Liver (tissue), 10 donors: ENCODE measurements at places on chromosomes 11 and 22. TPM values are rescaled to one million over a fixed set of nuclear protein-coding genes. Genes with fewer than 3 reads are reported as not detected.

DNA sequence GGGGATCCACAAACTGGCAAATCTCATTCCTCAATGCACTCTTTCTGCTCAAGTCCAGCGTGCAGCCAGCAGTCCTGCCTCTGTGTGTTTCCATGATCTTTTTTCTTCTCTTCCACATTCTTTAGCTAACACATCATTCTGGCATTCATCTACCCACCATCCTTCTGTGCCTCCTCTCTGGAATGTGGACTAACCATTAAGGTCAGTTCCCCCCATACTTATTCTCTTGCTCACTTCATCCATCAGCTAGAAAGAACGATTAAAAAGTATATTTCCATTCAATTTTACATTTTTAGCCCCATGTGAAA is 7.8 kb downstream of the KIRREL3 start:
- H3K4me3 ChIP-seq: no peak overlapping the region
- no peaks in the 10 kb centered on the region for H3K27me3 ChIP-seq

DNA sequence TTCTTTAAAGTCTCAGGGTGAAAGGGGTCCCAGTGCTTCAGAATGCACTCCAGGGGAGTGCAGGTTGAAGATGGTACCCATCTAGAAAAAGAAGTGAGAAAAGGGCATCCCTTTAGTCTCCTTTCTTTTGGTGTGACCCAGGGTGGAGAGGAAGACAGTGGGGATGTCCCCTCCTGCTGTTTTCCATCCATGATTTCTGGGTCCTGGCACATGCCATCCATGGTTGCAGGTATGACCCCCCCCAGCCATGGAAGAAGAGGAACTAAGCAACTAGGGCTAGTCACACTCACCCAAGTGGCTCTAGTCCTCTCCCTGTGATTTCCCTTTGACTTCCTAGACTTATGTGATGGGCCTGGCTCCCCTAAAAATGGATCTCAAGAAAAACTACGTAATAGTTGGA is 15.9 kb upstream of the EI24 start:
- H3K36me3 ChIP-seq: no peaks in the 10 kb centered on the region
- H3K27me3 ChIP-seq: no peaks in the 10 kb centered on the region
- H3K4me1 ChIP-seq: no peaks in the 10 kb centered on the region
- no peak overlapping the region for H3K27ac ChIP-seq
- peak overlapping the region; percentile 12 for H3K4me3 ChIP-seq
- DNase-seq: no peak

DNA sequence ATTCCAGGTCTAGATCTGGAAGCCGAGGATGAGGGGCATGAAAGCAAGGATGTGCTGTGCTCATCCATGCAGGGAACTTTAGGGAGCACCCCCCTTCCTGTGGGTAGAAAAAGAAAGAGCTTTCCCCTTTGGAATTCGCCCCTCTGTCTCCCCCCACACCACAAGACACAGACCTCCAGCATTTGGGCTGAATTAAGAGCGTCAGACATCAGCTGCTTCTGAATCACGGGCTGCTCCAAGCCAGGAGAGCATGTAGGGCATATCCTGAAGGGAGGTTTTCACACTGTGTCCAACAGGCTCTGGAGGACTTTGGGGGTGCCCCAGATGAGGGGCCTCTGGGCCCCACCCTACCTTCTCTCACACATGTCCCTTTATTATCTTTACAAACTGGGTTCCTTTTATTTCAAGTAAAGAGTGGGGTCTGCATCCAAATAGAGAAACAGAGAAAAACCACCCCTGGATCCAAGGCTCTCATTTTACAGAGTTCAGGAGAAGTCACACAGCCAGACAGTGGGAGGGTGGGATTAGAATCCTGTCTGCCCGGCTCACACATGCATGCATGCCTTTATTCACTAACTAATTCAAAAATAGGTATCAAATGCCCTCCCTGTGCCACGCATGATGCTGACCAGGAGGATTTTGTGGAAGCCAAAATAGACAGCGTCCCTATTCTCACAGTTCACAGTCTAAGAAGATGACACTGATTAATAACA is 52.8 kb downstream of the LRRC32 start:
- H3K27ac ChIP-seq: no peak overlapping the region
- no peak overlapping the region for H3K4me3 ChIP-seq
- DNase-seq: no peak
- no peaks in the 10 kb centered on the region for H3K36me3 ChIP-seq

GRCh38 chr11:130831506-130831905 is 84.8 kb downstream of the SNX19 start:
- no peaks in the 10 kb centered on the region for H3K36me3 ChIP-seq
- no peaks in the 10 kb centered on the region for H3K4me1 ChIP-seq
- no peak for DNase-seq
- H3K27me3 ChIP-seq: no peaks in the 10 kb centered on the region
- no peak overlapping the region for H3K27ac ChIP-seq

DNA sequence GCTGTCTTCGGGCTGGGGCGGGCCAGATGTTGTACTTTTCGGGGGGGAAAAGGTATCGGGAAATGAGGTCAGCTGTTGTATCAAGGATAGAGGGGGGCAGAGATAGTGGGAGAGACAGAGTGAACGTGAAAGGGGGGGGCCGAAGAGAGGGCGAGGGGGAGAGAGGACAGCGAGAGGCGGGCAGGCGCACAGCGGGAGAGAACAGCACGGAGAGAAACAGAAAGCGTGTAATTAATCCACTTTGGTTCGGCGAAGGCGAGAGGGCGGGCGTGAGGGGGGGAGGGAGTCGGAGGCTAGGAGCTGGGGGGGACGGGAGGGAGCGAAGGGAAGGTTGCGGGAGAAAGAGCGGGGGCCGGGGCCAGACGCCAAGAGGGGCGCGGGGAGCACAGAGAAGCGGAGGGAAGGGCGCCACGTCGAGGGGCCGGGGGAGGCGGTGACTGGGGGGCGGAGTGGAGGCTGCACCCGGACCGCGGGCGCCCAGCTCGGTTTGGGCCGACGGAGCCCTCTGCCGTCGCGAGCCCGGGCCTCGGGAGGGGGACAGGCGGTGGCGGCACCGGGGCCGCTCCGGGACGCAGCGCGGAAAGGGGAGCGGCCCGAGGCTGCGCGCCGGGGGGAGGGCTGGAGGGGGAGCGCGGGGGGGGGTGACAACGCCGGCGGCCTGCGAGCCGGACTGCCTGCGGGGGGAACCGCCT is 612 bp downstream of the IGF2 start:
- H3K4me3 ChIP-seq: peak overlapping the region; percentile 30
- H3K4me1 ChIP-seq: peaks cover 49% of the 10 kb centered on the region
- peaks cover 9% of the 10 kb centered on the region for H3K36me3 ChIP-seq
- no peak overlapping the region for H3K27ac ChIP-seq

- H3K4me1 ChIP-seq: no peaks in the 10 kb centered on the region
- no peak overlapping the region for H3K4me3 ChIP-seq
- H3K27me3 ChIP-seq: no peaks in the 10 kb centered on the region
- no peak overlapping the region for H3K27ac ChIP-seq
- H3K36me3 ChIP-seq: no peaks in the 10 kb centered on the region
- no peak for DNase-seq
Observed at GRCh38 chr11:90321018-90321417, 98.2 kb upstream of the CHORDC1 start.

DNA sequence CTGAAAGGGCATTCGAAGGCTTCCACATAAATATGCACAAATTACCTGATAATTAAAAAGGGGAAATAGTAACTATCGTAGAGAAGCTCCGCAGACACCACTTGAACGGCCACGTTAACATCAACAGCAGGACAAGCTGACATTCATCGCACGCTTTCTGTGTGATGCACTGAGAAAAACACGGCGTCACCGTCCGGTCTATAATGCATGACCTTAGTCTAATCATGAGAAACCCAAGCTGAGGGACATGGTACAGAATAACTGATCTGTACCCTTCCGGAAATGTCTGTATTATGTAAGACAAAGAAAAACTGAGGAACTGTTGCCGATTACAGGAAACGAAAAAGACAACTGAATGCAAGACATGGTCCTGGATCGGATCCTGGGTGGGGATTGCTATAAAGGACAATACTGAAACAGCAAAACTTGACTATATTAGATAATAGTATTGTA is 678 bp upstream of the RANGAP1 start:
- H3K27ac ChIP-seq: peak overlapping the region; percentile 97
- peaks cover 3% of the 10 kb centered on the region for H3K36me3 ChIP-seq
- peaks cover 5% of the 10 kb centered on the region for H3K4me1 ChIP-seq
- peak overlapping the region; percentile 50 for H3K4me3 ChIP-seq
- no peak for DNase-seq

GRCh38 chr22:44823396-44823795 is 71.0 kb downstream of the ARHGAP8 start:
- H3K36me3 ChIP-seq: no peaks in the 10 kb centered on the region
- no peak overlapping the region for H3K4me3 ChIP-seq
- H3K27me3 ChIP-seq: no peaks in the 10 kb centered on the region
- DNase-seq: no peak
- H3K4me1 ChIP-seq: no peaks in the 10 kb centered on the region

GRCh38 chr11:79212741-79213190 is 228.1 kb downstream of the TENM4 start:
- H3K27ac ChIP-seq: no peak overlapping the region
- H3K4me1 ChIP-seq: no peaks in the 10 kb centered on the region
- H3K36me3 ChIP-seq: no peaks in the 10 kb centered on the region
- H3K27me3 ChIP-seq: no peaks in the 10 kb centered on the region

- H3K27me3 ChIP-seq: no peaks in the 10 kb centered on the region
- H3K4me1 ChIP-seq: no peaks in the 10 kb centered on the region
- DNase-seq: no peak
- no peak overlapping the region for H3K27ac ChIP-seq
- no peak overlapping the region for H3K4me3 ChIP-seq
- no peaks in the 10 kb centered on the region for H3K36me3 ChIP-seq
Observed at GRCh38 chr11:105693075-105693759, 83.3 kb downstream of the GRIA4 start.

- no peak overlapping the region for H3K4me3 ChIP-seq
- H3K27ac ChIP-seq: no peak overlapping the region
- no peaks in the 10 kb centered on the region for H3K27me3 ChIP-seq
- no peaks in the 10 kb centered on the region for H3K36me3 ChIP-seq
Observed at GRCh38 chr11:31214372-31214771, 155.2 kb downstream of the DCDC1 start.

DNA sequence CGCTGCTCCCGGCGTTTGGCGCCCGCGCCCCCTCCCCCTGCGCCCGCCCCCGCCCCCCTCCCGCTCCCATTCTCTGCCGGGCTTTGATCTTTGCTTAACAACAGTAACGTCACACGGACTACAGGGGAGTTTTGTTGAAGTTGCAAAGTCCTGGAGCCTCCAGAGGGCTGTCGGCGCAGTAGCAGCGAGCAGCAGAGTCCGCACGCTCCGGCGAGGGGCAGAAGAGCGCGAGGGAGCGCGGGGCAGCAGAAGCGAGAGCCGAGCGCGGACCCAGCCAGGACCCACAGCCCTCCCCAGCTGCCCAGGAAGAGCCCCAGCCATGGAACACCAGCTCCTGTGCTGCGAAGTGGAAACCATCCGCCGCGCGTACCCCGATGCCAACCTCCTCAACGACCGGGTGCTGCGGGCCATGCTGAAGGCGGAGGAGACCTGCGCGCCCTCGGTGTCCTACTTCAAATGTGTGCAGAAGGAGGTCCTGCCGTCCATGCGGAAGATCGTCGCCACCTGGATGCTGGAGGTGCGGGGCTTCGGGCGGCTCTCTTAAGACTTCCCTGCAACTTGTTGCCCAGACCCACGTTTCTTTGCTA is at the start of gene CCND1:
CCND1 (plus strand) TSS at position 162 of the 587 bp plus-strand sequence; CDS start at position 320, 158 bp downstream.
- peaks cover 66% of the 10 kb centered on the region for H3K4me1 ChIP-seq
- peak within 1 kb of the TSS; percentile 92 for H3K27ac ChIP-seq
- H3K27me3 ChIP-seq: no peaks in the 10 kb centered on the region
- H3K36me3 ChIP-seq: peaks cover 15% of the 10 kb centered on the region
- H3K4me3 ChIP-seq: peak within 1 kb of the TSS; percentile 94

GRCh38 chr11:43418197-43418596 is 59.5 kb downstream of the TTC17 start:
- peaks cover 2% of the 10 kb centered on the region for H3K36me3 ChIP-seq
- H3K4me3 ChIP-seq: no peak overlapping the region
- H3K4me1 ChIP-seq: no peaks in the 10 kb centered on the region

GRCh38 chr11:88886796-88887195 is 179.0 kb downstream of the GRM5 start:
- no peak overlapping the region for H3K27ac ChIP-seq
- no peaks in the 10 kb centered on the region for H3K4me1 ChIP-seq
- H3K4me3 ChIP-seq: no peak overlapping the region
- H3K36me3 ChIP-seq: no peaks in the 10 kb centered on the region
- no peak for DNase-seq

DNA sequence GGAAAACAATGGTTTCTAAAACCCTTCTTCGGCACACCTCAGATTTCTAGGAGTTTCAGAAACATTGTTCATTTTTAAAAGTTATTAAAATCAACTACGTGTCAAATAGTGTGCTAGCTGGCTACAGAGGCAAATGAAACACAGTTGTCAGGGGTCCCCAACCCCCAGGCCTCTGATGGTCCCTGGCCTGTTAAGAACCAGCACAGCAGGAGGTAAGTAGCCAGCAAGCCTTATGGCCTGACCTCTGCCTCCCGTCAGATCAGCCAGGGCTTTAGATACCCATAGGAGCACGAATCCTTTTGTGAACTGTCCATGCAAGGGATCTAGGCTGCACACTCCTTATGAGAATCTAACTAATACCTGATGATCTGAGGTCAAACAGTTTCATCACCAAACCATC is 648.2 kb downstream of the FAM181B start:
- no peak overlapping the region for H3K27ac ChIP-seq
- H3K4me1 ChIP-seq: no peaks in the 10 kb centered on the region
- H3K4me3 ChIP-seq: no peak overlapping the region
- DNase-seq: no peak
- H3K27me3 ChIP-seq: no peaks in the 10 kb centered on the region

DNA sequence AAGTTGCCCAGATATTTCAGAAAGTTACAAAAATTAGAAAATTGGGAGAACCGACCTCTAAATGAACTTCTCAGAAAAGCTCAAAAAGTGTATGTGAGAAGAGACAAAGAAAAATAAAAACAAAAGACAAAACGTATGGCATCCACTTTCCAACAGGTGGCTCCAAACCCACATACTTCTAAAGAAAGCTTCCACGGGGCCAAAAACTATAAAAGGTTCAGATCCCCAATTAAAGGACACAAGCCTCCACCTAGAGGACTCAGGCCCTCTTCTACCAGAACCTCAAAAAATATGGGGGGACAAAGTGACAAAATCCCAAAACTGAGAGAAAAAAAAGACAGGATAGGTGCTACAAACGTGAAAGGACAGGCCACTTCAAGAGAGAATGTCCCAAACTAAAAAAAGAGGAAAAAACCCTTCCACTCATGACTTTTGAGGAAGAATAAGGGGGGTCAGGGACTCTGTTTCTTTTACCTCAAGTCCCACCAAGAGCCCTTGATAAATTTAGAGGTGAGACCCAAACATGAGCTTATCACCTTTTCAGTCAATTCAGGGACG is 8.8 kb downstream of the SCGB2A1 start:
- no peak overlapping the region for H3K27ac ChIP-seq
- H3K36me3 ChIP-seq: no peaks in the 10 kb centered on the region

- peaks cover 8% of the 10 kb centered on the region for H3K27me3 ChIP-seq
- H3K36me3 ChIP-seq: no peaks in the 10 kb centered on the region
- no peak overlapping the region for H3K4me3 ChIP-seq
- DNase-seq: no peak
- H3K4me1 ChIP-seq: no peaks in the 10 kb centered on the region
Observed at GRCh38 chr22:22210375-22210774, 34.2 kb upstream of the VPREB1 start.

CCDC73 gene
- 0.50 TPM for total RNA-seq

CALCA gene
- total RNA-seq: 0.33 TPM

AIFM3 gene
- 0.51 TPM for total RNA-seq

C11orf97 gene
- total RNA-seq: not detected

KRTAP5-9 gene
- total RNA-seq: not detected

MUC5AC gene
- not detected for total RNA-seq

MGAT3 gene
- total RNA-seq: 0.08 TPM

MLC1 gene
- 9.4 TPM for total RNA-seq
